ENCODE measurements at places on chromosomes 5 and 9.

GRCh38 chr9:107878462-107878861 is 388.9 kb upstream of the KLF4 start:
- no peak for DNase-seq

DNA sequence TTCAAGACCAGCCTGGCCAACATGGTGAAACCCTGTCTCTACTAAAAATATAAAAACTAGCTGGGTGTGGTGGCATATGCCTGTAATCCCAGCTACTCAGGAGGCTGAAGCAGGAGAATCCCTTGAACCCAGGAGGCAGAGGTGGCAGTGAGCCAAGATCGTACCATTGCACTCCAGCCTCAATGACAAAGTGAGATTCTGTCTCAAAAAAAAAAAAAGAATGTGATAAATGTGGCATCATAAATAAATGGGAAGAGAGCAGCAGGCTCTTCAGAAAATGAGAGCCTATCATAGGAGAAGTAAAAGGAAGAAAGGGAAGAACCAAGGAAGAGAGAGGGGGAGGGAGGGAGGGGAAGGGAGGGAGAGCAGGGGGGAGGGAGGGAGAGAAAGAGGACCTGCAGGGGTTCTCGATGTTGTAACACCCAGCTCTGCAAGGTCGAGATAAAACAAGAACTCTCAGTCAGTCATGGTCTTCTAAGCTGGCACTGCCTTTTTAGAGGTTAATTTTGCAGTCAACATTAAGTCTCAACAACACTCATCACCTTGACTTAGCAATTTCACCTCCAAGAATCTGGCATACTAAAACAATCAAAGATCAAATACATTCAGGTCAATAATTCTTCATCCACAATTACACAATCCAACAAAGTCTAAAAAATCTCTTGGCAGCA is 68.7 kb upstream of the SIMC1 start:
- DNase-seq, result no peak

GRCh38 chr9:70297141-70297540 is 38.4 kb downstream of the SMC5 start:
- DNase-seq, result peak; percentile 44

DNA sequence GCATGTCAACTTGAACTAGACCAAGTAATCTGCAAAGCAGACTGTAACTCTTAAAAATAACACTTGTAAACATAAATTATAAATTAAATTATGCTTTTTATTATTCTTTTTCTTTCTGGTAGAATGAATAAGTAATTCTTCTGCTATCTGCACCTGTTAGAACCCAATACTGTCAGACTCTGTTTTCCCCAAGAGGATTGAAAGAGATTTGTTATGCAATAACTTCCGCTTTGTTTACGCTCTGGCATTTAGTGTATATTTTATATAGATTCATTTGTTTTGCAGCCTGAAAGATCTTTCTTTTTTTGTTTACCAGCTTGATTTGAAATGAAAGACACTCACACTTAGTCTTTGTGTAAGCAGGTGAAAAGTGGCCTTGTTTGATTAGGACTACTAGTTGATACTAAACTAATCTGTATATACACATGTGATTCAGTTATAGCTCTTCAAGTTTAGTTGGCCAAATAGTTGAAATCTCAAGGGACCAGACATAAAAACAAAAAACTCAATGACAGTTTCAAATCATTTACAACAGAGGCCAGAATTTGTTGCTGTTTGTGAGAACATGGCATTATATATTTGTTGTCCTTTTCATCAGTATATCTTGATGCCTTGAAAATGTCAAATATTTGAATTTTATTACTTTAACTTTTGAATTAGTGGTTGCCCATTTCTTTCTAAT is 155.8 kb downstream of the PBX3 start:
- no peak for DNase-seq

DNA sequence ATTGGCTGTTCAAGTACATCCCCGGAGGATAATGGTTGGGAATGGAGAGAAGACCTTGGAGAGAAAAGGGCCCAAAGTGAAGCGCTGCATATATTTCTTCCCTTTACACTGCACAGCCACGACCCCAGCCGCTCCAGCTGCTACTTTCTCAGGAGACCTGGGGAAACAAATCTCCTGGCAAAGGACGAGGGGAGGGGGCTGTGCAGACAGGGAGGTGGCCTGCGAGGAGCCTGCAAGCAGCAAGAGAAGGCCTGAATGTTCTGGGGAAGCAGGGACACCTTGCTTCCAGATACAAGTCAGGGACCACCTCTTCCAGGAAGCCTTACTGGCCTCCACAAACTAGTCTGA is 739 bp upstream of the PDLIM4 start:
- DNase-seq, result no peak

- no peak for DNase-seq
Measured at GRCh38 chr5:6715758-6716628, 2.8 kb downstream of the TENT4A start.

DNA sequence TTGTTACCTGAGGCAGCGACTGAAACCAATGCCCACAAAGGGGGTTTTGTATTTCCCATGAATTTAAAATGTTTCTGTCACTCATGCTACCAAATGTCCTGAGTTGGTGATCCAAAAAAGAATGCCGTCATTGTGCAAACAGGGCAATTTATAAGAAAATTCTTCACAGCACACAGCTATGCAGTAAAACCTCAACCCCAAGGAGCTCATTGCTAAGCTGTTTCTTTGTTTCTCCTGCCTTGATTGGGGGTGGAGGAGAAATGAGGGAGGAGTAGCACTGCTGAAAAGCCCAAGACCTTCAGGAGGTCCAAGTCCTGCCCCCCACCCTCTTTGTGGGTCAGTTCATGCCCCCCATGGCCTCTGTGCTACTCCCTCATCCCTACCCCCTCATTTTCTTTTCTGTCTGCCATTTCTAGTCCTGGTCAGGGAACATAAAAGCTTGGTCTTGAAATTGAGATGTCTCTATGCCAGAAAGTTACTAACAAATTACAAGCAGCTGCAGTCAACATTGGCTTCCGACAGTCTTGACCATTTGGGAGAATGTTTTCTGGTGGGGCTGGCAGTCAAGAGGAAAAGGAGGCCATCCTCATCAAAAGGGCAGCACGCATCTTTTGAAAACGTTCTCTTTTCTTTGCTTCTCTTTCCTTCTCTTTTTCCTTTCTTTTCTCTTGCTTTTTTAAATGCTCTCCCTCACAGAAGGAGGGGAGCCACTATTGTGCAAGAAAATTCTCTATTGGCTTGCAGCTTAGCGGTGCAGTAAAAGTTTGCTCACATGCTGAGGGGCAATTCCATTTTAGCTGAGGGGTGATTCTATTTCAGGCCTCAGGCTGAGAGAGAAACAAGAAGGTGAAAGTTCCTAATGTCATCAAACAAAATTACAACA is 133.3 kb downstream of the GCNT1 start:
- peak; percentile 77 for DNase-seq

DNA sequence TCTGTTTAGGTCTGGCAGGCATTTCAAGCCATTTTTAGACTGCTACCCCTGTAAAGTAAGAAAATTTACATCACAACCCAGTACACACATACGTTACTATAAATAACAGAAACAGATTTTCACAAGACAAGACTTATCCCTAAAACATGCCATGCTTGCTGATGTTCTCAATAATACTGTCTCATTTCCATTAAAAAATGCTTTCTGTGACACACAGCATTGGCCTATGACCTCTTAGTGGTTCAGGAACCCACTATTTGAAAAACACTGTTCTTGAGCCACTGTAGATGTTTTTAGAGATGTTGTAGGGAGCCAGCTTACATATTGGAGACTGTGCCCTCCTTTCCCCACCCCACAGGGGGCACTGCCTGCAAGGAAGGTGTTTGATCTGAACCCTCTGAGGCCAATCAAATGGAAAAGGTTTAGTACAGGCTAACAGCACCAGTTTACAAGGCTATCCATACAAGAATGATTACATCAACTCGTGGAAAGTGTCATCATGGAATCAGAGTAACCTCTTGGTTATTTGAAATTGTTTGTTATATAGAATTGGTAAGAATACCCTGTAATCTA is 30.8 kb downstream of the ZSWIM6 start:
- peak; percentile 41 for DNase-seq

- no peak for DNase-seq
Measured at GRCh38 chr5:95487880-95488279, 66.9 kb downstream of the SKIC3 start.

DNA sequence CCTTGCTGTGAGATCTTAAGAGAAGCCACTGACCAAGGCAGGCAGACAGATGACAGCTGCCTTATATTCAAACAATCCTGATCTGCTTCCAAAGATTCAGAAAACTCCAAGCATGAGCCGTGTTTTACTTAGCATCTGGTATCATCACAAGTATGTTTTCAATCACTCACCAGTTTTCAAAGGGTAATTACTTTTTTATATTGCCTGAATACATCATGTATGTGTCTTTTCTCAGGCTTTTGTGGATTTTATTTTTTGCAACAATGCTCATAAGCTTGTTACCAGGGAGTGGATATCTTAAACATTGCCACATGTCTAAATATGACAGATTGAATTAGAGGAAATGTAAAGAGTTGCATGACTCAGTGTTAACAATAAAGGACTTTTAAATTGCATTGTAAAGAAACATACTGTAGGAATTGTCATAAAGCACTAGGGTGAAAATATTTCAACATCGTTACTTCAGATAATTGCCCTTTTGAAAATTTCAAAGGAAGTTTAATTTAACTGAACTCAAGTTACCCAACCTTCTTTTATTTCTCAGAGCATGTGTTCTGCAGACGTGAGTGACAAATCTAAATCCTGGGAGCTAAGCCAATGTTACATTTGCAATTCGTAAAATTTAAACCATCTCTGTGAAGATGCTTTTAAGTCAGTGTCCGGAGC is 326.1 kb downstream of the PLK2 start:
- peak; percentile 83 for DNase-seq

DNA sequence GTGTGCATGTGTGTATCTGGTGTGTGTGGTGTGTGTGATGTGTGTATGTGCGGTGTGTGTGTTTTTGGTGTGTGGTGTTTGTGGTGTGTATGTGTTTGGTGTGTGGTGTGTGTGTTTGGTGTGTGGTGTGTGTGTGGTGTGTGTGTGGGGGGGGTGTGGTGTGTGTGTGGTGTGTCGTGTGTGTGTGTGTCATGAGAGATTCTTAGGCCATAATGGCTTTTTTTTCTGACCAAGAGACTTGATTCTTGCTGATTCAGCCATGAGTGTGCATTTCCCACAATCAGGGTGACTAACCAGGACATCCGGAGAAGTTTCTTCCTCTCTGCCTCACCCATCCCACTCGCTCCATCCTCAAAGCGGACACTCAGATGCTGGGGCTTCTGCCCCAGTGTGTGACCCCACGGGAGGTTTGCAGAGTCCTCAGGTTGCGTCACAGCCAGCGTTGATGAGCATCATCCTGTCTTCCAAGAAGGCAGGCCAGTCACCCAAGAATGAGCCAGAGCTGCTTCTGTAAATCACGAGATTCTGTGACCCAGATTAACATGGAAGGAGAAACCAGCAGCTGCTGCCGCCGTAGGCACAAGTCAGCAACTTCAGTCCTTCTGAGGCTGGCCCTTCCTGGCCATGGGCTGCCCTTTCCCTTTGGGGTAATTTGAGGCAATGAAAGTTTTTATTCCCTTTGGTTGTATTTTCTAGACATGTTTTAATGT is 12.5 kb upstream of the CTSL start:
- peak; percentile 100 for DNase-seq

DNA sequence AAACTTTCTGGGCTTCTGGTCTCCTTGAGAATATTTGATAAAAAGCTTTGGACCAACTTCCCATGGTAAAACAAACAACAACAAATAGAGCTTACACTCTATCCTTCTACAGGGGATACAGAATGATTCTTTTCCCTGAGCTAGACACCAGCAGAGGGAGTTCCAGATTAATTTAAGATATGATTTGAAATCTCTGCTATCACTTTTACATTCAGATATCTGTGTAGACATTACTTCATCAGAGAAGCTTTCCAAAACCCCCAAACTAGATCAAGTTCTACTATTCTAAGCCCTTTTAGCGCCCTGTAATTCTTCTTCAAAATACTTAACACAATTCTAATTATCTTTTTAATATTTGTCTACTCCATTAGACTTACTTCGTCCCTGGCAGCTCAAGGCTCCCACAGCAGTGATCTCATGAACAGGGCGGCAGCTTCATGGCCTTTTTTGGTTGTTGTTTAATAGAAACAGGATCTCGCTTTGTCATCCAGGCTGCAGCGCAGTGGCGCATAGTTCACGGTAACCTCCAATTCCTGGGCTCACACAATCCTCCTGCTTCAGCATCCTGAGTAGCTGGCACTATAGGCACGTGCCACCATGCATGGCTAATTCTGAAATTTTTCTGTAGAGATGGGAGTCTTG is 955 bp upstream of the GALNT12 start:
- DNase-seq, result peak; percentile 40

- DNase-seq, result no peak
Measured at GRCh38 chr5:38431242-38431853, 125.1 kb downstream of the LIFR start.

- DNase-seq, result peak; percentile 71
Measured at GRCh38 chr5:138654281-138654867, 79.2 kb upstream of the HSPA9 start.

GRCh38 chr9:90044263-90044662 is 439.5 kb downstream of the GADD45G start:
- no peak for DNase-seq

- no peak for DNase-seq
Measured at GRCh38 chr5:81630684-81631083, 120.2 kb downstream of the SSBP2 start.

DNA sequence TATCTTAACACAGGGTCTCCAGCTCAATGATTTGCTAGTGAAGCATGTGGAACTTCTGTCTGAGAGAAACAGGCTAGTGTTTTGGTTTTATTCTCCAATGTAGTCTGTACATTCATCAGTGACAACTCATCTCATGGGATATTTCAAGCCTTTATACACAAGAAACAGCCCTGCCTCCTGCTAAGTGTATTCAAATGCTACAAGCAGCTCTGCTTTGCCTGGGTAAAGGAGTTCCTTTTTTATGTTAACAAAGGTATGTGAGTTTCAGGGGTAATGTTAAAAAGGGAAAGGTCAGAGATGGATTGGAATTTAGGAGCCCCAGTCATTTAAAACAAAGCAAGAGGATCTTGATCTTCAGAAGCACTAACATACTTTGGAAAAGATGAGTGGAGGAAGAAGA is 498.7 kb downstream of the ISL1 start:
- no peak for DNase-seq

DNA sequence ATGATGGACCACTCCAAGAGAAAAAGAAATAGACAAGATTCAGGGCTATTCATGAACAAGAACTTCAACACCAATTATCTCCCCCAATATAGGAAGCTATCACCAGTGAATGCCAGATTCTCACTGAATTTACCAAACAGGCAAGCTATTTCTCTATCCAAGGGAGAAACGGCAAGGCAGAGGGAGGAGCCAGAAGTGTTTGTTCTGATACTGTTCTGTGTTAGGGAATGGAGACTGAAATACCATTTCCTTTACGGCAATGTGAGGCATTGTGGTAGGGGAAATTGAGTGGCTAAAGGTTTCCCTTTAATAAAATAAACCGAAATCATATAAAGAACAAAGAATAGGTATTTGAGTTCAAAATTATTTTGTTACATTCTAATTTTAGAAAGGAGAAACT is 68.0 kb upstream of the ALDH1A1 start:
- no peak for DNase-seq

DNA sequence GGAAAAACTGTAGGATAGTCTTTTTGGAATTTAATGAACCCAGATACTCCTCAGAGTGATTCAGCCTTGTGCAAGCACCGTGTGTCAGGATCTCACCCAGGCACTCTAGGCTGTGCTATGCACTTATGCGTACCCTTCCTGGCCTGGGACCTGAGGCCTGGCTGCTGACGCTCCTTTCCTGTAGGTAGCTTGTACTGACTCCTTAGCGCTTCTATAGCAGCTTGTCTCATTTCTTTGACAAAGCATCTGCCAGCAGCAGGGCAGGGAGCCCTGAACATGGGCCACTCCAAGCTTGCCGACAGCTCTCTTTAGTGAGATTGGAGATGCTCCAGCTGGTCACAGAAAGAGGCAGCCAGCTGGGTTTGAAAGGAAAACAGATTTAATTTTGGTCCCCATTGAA is 147.3 kb downstream of the SGCD start:
- no peak for DNase-seq

Data from iris pigment epithelial cell (primary cell).